ENCODE measurements at places on chromosomes 4 and X. TPM values are rescaled to one million over a fixed set of nuclear protein-coding genes. Genes with fewer than 3 reads are reported as not detected.

DNA sequence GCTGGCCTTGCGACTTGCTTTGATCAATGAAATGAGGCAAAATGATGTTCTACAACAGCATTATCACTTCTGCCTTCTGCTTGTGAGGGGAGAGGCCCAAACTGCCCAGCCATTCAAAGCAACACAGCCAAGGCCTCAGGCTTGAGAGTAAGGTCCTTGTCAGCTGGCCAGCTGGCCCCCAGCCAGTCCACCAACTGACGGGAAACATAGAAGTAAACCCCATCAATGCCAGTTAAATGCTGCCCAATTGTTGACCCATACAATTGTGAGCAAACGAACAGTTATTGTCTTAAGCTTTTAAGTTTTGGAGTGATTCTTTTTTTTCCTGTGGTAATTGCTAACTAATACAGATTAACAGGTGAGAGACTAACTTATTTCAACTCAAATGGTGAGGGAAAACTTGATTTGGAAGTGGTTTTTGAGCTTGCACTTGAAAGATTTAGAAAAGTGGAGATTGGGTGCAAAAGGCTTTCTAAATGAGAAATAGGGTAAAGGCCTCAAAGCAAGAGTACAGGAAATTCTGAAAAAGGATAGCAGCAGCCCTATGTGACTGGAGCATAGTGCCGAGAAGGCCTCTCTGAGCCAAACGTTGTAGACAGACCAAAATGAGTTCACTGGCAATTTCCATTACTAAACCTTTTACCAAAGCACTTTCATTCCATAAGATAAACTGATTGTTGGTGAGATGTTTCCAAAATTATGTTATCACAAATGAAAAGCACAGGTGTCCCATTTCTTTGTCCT is 66.9 kb downstream of the ARHGEF38 start:
- H3K36me3 ChIP-seq: no peaks in the 10 kb centered on the region
- H3K4me3 ChIP-seq: no peak overlapping the region
- H3K27me3 ChIP-seq: no peaks in the 10 kb centered on the region
- H3K27ac ChIP-seq: no peak overlapping the region
- DNase-seq: no peak
- no peaks in the 10 kb centered on the region for H3K4me1 ChIP-seq

- no peak overlapping the region for H3K4me3 ChIP-seq
- H3K4me1 ChIP-seq: peaks cover 3% of the 10 kb centered on the region
- DNase-seq: no peak
Measured at GRCh38 chr4:145812919-145813318, 125.7 kb downstream of the ZNF827 start.

DNA sequence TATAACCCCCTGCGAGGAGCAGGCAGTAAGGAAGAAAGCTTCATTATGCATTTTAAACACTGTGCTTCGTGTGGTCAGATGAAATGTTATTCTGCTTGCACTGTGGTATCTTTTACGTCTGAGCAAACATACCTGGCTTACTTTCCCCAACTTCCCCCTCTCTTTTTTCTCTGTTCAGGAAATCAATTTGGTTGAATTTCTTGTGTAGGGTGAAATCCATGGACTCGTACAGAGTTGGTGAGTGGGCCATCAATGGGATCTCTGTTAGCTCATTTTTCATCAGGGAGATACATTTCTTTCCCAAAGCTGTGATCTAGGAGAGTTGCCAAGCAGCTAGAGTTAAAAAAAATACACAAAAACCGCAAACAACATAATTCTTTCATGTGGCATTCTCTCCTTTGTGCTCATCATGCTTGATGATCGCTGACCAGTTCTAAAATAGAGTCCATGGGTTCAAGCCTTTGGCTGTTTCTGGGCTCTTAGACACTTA is 98.5 kb downstream of the FRAS1 start:
- no peak for DNase-seq
- peak overlapping the region; percentile 72 for H3K27ac ChIP-seq
- peaks cover 13% of the 10 kb centered on the region for H3K36me3 ChIP-seq
- H3K4me3 ChIP-seq: peak overlapping the region; percentile 1

DNA sequence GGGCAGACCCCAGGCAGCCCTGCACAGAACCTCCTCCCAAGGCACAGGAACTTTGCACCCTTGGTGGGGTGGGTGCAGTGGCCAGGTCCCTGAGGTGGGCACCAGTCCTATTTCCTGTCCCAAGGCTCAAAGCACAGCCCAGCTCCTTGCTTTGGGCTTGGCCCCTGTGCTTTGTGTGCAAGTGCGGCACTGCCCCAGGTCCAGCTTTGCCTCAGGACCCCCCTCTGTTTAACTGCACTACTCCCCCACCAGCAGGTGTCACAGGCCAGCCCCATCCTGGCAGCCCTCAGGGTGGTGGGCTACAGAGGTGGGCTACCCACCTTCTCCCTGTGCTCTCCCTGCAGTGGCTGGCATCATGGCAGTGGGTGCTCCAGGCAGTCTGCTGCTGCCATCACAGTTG is 2469.0 kb downstream of the PCDH7 start:
- no peak overlapping the region for H3K4me3 ChIP-seq
- no peak for DNase-seq
- H3K27me3 ChIP-seq: no peaks in the 10 kb centered on the region
- H3K27ac ChIP-seq: no peak overlapping the region
- H3K4me1 ChIP-seq: peaks cover 16% of the 10 kb centered on the region
- no peaks in the 10 kb centered on the region for H3K36me3 ChIP-seq

- peaks cover 6% of the 10 kb centered on the region for H3K4me1 ChIP-seq
- no peaks in the 10 kb centered on the region for H3K36me3 ChIP-seq
- peak; percentile 28 for DNase-seq
- peak overlapping the region; percentile 71 for H3K27ac ChIP-seq
Measured at GRCh38 chr4:184825141-184825895, 450 bp downstream of the ACSL1 start.

DNA sequence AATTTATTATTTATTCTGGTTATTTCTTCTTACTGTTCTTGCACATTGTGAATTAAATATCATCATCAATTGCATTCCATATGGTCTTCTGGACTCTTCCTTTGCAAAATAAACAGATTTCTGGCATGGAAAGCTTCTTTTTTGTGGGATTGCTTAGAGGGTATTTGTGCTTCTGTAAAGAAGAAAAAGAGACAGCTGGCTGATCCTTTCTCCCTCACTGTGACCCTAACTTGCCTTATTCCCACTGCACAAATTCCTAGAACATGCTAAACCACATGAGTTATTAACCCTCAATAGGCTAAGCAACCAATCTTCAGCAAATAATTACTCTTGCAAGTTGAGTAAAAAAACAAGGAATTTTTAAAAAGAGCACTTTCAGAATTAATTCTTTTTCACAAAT is 23.8 kb upstream of the LRCH2 start:
- H3K36me3 ChIP-seq: no peaks in the 10 kb centered on the region
- no peak for DNase-seq
- peaks cover 2% of the 10 kb centered on the region for H3K27me3 ChIP-seq
- no peak overlapping the region for H3K27ac ChIP-seq

Gene C4orf50
- 0.19 TPM for total RNA-seq

Gene MAGEA8
- not detected for total RNA-seq

Measured in progenitor cell of endocrine pancreas (in vitro differentiated cells).